ENCODE measurements at places on chromosomes 16 and 17.

DNA sequence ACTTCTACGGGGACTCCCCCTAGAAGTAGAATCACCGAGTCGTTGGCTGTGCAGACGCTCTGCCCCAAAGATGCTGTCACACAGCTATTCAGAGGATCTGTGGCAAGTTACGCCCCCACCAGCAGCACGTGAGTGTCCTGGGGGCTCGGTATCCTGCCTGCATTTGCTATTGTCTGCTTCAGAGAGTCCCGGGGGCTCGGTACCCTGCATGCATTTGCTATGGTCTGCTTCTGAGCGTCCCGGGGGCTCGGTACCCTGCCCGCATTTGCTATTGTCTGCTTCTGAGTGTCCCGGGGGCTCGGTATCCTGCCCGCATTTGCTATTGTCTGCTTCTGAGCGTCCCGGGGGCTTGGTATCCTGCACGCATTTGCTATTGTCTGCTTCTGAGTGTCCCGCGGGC lies 23.8 kb upstream of the ZNF469 start:
- no peak for DNase-seq

GRCh38 chr17:78414178-78415162 lies 36.0 kb downstream of the PGS1 start:
- peak; percentile 22 for DNase-seq

- DNase-seq, result no peak
Measured at GRCh38 chr17:28530250-28530649, 22.2 kb downstream of the UNC119 start.

DNA sequence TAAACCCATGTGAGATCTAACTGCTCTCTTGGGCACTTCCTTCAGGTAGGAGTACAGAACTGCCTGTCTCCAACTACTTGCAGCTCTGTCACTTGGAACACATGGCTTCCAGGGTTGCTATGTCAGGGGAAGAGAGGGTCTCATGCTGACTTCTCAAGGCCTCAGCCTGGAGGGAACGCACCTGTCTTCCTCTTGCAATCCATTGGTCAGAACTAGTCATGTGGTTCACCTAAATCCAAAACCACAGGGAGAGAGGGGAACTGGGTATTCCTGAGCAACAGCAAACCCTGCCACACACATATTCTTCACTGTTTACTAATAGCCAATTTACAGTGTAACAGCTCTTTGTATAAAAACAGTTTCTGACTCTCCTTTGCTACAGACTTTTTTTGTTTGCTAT lies 206.1 kb downstream of the KCNJ2 start:
- DNase-seq, result no peak

DNA sequence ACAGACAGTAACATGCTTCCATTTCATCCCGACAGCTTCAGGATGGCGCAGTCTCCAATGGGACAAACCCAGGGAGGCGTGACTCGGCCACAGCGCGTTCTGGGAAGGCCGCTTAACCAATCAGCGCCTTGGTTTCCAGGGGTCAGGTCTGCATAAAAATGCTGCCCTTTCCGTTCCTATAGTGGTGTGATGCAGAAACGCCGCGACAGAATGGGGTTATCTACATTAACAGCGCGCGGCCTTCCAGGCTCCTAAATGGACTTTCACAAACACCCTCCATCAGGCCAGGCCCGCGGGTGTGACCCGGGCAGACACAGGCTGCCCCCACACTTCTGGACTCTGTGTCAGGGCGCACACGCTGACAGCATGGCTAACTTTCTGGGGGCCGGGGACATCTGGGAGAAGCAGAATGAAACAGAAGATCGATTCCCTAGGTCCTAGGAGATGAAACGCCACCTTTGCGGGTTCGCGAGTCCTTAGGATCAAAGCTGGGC lies 792 bp downstream of the TMEM231 start:
- DNase-seq, result no peak

DNA sequence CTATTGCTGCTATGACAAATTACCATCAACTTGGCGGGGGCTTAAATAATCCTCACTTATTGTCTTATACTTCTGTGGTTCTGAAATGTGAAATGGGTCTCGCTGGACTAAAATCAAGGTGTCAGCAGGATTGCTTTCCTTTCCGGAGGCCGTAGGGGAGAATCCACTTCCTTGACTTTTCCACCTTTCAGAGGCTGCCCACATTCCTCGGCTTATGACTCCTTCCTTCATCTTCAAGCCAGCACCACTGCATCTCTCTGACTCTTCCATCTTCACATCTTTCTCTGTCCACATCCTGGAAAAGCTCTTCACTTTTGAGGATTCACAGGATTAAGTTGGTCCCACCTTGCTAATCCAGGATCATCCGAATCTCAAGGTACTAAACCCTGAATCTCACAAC lies 217.8 kb downstream of the GRIN2A start:
- no peak for DNase-seq

DNA sequence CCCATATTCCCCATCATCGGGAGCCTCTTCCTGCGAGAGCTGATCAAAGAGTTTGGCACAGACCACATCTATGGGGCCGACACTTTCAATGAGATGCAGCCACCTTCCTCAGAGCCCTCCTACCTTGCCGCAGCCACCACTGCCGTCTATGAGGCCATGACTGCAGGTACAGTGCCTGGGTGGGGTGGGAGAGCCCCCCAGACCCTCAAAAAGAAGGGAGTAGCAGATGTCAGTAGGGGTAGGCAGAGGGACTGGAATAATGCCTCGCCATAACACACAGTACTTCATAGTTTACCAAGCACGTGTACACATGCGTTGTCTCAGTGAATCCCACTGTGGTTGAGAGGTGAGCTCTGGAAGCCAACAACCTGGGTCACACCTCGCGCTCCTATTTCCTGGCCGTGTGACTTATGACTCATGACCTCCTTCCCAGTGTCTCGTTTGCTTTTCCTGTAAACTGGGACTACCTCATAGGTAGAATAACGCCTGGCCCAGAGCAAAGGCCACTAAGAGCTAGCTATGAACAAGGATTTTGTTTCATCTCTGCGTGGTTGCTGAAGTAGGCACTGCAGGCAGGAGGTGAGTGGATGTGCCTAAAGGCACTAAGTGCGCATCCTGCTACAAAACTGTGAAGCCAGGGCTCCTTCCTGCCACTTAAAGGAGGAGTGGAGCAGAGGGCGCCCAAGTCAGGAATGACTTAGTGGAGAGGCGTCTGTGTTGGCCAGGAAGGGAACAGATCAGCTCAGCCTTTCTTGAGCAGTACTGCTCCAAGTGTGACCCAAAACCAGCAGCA lies 5.2 kb downstream of the NAGLU start:
- no peak for DNase-seq

GRCh38 chr16:87552772-87553573 lies 49.3 kb upstream of the JPH3 start:
- no peak for DNase-seq

- no peak for DNase-seq
Measured at GRCh38 chr16:50744881-50745280, 3.0 kb downstream of the CYLD start.

DNA sequence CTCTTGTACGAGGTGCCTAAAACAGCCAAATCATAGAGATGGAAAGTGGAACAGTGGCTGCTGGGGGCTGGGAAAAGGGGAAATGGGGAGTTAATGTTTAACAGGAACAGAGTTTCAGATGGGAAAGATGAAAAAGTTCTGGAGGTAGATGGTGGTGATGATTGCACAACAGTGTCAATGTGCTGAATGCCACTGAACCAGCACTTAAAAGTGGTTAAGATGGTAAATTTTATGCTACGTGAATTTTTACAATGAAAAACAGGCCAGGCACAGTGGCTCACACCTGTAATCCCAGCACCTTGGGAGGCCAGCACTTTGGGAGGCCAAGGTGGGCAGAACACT lies 130.4 kb downstream of the C16orf78 start:
- DNase-seq, result no peak

- DNase-seq, result peak; percentile 3
Measured at GRCh38 chr17:74176546-74177001, 26.9 kb upstream of the RPL38 start.

DNA sequence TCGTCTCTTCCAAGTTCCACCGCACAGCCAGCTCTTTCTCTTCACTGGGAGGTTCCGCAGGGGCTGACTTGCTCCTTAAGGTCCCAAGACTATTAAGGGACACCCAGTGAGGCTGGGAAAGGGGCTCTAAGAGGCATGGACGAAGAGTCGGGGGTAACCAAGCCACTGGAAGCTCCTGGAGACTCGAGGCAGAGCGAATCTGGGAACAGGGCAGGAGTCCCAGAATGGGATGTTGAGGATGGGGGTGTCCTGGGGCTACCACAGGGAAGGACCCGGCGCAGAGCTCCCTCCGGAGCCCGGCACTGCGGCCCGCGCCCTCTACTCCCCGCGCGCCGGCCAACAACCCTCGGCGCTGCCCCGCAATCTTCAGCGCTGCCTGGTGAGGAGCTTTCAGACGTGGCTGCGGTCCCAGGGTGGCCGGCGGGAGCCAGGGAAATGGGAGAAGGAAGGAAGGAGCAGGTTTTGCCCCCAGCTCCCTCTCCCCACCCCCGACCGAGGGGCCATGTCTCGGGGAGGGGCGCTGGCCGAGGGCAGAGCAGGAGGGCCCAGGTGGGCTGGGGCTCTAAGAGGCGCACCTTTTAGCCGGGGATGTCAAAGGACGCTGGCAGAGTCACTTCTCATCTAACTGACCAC lies 581 bp downstream of the CHST5 start:
- no peak for DNase-seq

DNA sequence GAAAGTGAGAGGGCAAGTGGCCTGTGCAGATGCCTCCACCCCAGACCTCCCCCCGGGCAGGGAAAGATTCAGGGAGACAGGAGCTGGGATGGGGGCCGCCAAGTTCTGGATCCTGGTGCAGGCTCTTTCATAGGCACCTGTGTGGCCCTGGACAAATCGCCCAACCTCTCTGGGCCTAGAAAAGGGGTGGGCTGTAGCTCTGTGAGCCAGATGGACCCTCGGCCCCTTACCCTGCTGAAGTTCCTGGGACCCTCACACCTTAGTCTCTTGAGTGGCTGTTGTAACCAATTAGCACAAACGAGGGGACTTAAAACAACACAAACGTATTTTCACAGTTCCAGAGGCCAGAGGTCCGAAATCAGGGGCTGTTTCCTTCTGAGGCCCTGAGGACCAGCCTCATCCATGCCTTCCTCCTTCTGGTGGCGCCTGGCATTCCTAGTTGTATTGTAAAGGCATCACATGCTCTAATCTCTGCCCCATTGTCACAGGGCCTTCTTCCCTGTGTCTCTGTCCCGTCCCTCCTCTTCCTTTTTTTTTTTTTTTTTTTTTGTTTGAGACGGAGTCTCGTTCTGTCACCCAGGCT lies 352.6 kb downstream of the SEC14L1 start:
- no peak for DNase-seq
